ENCODE measurements at places on chromosomes 2 and 18. TPM values are rescaled to one million over a fixed set of nuclear protein-coding genes. Genes with fewer than 3 reads are reported as not detected.

The LPIN1 gene
- total RNA-seq = 22.9 TPM

The FEV gene
- not detected for total RNA-seq

The ACMSD gene
- not detected for total RNA-seq

GRCh38 chr2:145748927-145749326 lies 1229.0 kb upstream of the ZEB2 start:
- DNase-seq = no peak

DNA sequence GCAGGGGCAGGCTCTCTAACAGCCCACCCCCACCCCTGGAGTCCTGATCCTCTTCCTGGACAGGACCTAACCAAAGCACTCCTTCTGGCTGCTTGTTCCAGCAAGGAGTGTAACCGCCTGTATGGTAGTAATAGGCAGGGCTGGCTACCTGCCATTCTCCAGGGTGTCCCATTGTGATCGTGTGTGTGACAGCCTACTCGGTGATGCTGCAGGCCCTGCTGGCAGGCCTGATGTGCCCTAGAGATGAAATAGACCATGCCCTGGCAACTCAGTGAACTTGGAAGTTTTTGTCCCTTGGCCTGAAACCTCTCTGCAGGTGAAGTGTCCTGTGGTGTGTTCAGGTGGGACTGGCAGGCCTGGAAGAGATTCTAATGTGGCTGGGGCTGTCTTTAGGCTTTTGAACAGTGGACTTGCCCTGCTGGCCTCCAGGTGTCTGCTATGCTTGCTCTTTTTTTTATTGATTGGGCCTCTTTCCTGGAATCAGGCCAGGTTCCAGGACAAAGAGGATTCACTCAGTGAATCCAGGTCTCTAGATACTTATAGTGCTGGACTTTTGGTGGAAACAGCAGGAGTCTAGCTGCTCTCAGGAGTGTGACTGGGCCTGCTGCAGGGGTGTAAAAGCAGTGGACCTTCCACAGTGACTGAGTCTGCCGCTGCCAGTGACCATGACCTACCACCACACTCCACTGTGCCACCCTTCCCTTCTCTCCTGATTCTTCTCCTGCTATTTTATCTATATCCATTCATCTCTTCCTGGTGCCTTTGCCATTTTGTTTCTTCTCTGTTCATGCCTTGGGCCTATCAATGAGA lies 132.1 kb downstream of the CTIF start:
- no peak for DNase-seq

DNA sequence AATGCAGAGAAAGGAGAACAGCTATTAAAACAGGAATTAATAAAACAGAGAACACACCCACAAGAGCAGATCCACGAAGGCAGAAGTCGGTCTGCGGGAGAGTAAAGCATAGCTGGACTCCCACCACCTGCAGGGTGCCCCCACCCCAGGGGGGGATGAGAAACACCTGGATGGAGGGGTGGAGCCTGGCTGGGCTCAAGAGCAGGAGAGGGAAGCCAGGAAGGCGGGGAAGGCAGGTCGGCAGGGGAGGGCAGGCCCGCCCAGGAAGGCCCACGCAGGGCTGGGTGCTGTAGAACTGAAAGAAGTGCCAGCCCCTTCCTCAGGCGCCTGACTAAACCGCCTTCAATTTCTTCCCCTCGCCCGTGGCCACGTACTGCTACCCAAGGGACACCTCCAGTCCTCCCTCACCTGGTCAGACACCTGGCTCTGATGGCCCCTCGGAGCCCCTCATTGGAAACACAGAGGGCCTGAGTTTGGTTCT lies 175.4 kb downstream of the HDAC4 start:
- DNase-seq = no peak

DNA sequence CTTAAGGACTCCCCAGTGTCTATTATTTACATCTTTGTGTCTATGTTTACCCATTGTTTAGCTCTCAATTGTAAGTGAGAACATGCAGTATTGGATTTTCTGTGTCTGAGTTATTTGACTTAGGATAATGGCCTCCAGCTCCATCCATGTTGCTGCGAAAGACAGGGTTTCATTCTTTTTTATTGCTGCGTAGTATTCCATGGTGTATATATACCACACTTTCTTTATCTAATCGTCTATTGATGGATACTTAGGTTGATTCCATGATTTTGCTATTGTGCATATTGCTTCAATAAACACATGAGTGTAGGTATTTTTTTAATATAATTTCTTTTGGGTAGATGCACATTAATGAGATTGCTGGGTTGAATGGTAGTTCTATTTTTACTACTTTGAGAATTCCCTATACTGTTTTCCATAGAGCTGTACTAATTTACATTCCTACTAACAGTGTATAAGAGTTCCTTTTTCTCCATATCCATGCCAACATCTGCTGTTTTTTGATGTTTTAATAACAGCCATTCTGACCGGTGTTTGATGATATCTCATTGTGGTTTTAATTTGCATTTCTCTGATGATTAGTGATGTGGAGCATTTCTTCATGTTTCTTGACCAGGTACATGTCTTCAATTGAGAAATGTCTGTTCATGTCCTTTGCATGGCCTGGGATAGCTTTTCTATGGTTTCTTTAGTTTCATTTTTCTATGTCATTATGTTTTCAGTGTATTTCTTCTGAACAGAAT lies 21.8 kb downstream of the MTCL1 start:
- DNase-seq = no peak

DNA sequence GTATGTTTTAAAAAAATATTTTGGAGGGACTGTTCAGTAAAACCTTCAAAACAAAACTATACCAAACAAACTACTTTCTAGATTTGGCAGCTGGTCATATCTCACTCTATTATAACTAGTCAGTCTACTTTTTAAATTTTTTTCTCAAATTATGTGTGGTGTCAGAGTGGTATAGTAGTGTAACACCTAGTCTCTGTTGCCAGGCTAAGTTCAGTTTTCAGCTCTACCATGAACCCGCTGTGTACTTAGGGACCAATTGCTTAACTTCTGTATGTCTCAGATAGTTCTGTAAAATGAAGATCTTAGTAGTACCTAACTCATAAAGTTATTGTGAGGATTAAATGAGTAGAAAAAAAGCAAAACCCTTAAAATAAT lies 54.3 kb downstream of the GPD2 start:
- no peak for DNase-seq

DNA sequence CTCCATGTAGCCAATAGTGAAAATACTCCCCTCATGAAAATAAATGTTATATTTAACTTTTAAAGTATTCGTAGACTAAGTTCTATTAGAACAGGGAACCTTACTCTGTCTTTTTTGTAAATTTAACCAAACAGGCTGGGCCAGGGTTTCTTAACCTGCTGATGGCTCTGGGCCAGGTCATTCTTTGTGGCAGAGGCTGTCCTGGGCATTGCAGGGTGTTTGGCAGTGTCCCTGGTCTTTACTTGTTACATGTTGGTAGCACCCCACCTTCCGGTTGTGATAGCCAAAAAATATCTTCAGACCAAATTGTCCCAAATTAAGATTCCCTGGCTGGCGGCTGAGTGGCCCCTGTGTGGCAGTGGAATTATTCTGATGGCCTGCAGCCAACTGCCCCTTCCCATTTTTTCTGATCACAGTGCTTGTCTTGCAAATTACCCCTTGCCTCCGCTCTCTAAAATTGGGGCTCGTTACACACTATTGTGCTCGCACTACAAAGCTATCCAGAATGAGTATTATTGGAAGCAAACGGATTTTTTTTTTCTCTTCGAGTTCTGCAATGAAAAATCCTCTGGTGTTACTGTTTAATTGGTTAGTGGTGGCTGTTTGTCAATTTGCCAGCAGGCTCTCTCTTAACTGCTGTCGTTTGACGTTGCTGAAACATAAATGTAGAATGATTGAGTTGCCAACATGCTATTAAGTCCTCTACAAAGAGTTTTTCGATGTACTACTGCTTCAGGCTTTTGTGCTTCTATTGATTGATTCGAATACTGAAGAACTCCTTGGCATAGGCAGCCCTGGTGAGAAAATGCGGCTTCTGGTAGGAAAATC lies 216.9 kb downstream of the SH3RF3 start:
- DNase-seq = no peak

DNA sequence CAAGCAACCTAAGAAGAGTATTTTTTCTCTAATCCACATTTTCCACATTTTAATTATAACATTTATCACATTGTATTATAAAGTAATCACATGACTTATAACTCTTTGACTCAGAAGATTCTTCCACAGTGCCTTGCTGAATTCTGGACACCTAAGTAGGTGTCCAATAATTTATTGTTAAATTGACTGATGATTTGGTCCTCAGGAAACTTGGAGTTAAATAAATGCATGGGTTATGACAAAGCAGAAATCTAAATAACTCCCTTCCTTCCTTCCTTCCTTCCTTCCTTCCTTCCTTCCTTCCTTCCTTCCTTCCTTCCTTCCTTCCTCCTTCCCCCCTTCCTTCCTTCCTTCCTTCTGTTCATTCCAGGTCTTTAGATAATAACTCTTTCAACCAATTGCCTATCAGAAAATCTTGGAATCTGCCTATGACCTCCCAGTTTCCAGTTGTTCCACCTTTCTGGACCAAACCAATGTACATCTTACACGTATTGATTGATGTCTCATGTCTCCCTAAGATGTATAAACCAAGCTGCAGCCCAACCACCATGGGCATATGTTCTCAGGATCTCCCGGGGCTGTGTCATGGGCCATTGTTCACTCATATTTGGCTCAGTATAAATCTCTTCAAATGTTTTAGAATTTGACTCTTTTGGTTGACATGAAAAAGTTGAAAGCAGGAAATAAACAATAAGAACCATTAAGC lies 10.4 kb upstream of the KDSR start:
- no peak for DNase-seq

DNA sequence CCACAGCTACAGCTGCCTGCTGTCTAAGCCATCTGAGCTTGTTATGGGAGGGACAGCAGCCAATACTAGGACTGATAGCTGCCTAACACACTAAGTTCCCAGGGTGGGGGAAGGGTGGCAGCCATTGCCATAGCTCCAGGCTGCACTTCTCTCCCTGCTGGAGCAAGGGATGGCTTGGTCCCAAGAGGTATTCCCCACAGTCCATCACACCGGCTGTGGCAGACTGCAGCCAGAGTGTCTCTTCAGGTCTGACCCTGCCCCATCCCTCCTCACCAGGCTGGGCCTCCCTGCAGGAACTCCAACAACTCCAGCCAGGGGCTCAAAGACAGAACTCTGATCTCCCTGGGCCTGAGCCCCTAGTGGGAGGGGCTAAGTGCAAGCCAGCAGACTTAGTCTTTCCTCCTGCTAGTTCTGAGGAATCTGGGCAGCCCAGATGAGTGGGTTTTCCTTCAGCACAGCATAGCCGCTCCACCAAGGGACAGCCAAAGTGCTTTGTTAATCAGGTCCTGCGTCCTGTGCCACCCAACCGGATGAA lies 632.1 kb downstream of the SOCS6 start:
- peak; percentile 22 for DNase-seq
